ENCODE measurements at places on chromosomes 3 and 15.

DNA sequence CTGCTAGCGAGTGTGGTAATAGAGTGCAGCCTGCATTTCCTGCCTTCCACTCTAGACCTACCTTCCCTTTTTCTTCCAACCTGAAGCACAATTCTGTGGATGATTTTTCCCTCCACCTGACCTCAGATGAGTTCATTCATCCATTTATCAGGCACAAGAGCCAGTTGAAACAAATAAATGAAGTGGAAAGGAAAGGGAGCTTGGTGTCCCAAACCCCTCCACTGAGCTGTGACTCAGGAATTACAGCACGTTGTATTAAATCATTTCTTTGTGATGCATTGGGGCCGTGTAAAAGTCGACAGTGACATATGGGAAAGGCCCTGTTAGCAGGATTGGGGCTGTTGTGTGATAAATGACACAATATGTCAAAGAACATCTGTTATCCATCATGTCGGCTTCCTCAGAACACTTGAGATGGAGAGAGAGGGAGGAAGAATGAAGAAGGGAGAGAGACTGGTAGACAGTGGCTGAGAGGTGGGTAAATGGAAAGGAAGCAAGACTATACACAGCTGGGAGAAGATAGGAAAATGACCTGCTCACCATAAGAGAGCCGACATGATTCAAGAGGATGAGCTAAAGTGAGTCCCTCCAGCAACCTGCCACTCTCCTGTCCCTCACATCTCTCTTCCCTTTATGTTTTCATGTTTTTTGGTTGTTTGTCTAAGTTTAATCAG lies 366.0 kb downstream of the AGBL1 start:
- DNase-seq, result no peak

DNA sequence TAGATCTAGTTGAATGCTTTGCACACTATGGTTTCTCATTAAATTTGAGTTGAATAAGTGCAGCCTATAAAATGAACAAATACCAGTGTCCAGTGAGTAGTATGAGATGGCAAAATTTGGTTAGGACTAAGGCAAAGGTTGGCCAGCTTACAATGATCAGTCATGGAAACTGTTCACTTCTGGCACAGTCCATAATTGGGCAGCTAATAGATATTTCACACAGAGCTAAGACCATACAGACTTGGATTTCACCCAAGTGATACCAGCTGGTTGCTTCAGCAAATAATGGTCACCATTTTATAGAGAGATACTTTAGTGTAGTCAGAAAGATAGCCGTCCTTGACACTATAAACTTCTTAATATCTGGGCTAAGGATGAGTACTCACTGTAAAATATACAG lies 15.7 kb downstream of the GAP43 start:
- no peak for DNase-seq

GRCh38 chr3:118116991-118117390 lies 917.7 kb downstream of the IGSF11 start:
- no peak for DNase-seq

GRCh38 chr3:9172851-9173321 lies 76.6 kb downstream of the SRGAP3 start:
- peak; percentile 5 for DNase-seq

GRCh38 chr3:172520301-172520831 lies 2.9 kb downstream of the TNFSF10 start:
- peak; percentile 79 for DNase-seq

DNA sequence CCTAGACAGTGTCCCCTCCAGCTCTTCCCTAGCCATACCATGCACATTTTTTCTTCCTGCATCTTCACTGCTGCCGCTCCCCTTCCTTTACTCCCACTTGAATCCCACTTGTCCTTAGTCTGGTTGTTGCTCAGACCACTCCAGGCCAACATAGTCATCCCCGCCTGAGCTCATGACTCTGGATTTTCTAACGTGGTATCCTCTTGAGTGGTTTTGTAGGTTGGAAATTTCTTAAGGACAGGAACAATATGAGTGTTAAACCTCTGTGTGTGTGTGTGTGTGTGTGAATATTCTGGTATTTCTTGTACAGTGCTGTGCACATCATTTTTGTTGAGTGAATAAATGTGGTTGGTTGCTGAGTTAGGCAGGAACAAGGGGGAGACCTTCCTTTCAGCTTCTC lies 3.1 kb downstream of the BAHD1 start:
- DNase-seq, result no peak

DNA sequence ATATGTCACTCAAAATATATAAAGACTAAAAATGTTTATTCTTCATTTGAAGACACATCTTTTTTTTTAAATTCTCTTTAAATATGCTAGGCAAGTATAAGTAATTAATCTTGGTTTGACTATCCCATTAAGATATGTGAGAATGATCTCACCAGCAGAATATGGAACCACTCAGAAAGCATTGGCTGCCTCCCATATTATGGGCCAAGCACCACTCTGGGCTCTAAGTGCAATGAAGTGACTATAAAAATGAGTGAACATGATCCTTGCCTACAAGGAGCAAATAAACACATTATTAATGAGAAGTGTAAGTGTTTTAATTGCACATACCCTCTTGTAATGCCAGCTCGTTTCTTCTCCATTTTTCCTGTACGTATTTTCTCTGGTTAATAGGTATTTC lies 328.5 kb downstream of the NAALADL2 start:
- DNase-seq, result no peak

DNA sequence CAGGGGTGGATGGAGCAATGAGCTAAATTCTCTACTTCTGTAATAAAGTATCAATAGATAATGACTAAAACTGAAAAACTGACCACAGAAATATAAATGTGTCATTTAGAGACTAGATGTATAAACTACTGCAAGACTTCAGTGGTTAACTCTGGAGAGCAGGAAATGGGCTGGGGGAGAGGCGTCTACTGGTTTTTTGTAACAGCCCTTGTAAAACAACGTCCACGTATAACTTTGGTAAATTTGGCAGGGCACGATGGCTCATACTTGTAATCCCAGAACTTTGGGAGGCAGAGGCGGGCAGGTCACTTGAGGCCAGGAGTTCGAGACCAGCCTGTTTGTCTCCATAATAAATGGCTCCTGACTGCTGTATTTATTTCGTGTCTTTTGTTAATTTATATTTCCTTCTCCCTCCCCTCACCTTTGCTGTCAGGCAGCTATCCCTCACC lies 12.5 kb downstream of the RAB27A start:
- no peak for DNase-seq

- peak; percentile 86 for DNase-seq
Observed at GRCh38 chr3:138042043-138042442, 32.1 kb downstream of the CLDN18 start.

DNA sequence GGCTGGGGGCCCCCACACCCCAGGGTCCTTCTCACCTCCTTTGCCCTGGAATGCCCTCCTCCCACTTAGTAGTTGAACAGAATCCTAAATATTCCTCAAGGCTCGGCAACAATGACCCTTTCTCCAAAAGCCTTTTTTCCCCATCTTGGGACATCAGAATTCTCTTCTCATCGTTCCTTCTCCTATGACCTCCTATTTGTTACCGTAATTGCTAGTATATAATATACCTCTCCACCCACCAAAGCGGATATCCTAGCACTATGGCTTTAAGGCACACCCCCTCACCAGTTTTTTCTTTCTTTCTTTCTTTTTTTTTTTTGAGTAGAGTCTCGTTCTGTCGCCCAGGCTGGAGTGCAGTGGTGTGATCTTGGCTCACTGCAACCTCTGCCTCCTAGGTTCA lies 16.8 kb downstream of the HDAC11 start:
- no peak for DNase-seq

- DNase-seq, result no peak
Observed at GRCh38 chr3:60140160-60140559, 1090.3 kb upstream of the CFAP20DC start.

DNA sequence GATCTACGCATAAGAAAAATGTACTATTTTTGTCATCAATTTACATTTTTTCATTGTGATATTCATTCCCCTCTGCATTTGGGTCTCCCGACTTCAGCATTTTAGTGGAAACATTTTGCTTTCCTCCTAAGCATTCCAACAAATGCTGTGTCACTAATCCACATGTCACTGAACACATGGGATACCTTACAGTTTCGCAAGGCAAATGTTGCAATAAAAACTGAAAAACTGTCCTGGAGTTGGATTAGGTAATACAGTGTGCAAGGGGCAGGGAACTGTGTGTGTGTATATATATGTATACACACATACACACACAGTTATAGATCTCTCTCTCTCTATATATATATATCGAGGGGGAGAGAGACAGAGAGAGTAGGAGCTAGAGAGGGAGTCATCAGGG lies 632.2 kb downstream of the MAGI1 start:
- DNase-seq, result no peak

GRCh38 chr3:70775257-70775656 lies 462.8 kb upstream of the MDFIC2 start:
- DNase-seq, result no peak

- DNase-seq, result peak; percentile 7
Observed at GRCh38 chr3:191220908-191221307, 21.9 kb downstream of the OSTN start.

DNA sequence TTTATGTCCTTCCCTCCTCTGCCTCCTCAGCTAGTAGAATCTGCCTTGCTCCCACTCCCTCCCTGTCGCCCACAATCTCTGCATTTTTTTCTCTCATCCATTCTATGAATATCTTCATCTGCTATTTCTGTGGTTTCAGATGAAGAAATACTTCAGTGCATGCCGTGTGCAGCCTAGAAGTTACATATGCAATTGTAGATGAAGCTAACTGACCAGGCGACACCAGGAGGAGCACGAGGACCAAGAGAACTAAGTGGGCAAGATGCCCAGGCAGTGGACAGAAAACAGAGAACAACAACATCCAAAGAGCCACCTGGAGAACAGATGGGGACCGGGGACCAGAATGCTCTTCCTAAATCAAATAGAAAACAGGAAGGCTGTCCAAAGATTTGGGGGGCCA lies 121.4 kb upstream of the ATP11B start:
- peak; percentile 62 for DNase-seq

DNA sequence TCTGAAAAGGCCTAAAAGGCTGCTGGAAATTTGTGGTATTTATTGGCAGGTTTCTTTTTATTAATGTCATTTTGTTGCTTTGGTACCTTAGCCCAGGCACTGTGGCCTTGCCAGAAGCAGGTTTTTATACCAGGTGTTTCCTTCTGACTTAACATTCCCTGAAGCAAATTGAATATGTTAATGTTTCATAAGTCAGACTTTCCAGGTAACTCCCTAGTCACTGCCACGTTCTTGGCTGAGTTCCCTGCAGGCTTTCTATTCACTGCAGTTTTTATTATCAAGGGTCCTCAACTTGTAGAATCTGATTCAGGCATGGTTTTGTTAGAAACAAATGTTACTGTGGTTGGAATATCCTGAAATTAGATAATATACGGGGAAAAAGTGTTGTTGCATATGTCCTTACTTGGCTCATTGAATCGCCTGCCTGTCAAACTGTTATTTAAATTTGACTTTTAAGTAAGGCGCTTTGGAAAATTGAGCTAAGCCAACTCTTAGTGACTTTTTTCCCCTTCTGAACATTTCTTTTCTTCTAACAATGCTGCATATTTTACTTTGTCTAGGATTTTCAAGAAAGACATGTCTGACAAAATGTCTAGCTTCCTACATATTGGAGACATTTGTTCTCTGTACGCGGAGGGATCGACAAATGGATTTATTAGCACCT lies 22.9 kb downstream of the ITPR1 start:
- DNase-seq, result no peak

DNA sequence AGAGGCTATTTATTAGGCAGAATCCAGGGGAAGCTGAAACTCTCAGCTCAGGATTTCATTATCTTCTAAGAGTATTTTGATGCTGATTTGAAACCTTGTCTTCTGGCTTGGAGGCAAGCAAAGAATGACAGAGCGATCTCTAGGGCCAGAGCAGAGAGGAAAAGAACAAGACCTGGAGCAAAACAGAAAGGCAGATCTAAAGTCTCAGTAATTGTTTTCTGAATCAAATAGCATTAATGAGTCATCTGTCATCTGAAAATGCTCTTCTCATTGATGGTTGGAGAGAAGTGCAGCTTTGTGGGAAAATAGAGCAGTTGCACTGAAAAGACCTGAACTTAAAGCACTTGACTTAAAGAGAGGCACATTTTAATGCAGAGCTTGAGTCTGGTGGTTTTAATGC lies 385.9 kb downstream of the RAP2B start:
- no peak for DNase-seq

DNA sequence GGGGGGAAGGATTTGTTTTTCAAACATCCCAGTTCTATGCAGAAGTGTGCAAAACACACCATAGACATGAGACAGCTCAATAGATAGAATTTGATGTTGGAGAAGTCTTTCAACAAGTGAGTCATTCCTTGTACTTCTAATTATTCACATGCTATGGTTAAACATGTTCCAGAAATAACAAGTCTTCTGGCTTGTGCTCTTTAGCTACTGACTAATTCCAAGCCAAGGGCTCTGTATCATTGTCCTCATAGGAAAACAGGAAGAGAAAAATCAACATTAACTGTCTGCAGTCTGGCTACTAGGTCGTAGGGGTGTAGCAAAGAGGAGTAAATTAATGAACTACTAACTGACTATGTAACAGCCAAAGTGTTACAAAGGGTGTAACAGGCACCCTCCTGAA lies 25.8 kb downstream of the LDHAL6B start:
- DNase-seq, result peak; percentile 96
